RPMI7951 (cell line): ENCODE measurements at places on chromosomes 7 and 10. TPM values are rescaled to one million over a fixed set of nuclear protein-coding genes. Genes with fewer than 3 reads are reported as not detected.

DNA sequence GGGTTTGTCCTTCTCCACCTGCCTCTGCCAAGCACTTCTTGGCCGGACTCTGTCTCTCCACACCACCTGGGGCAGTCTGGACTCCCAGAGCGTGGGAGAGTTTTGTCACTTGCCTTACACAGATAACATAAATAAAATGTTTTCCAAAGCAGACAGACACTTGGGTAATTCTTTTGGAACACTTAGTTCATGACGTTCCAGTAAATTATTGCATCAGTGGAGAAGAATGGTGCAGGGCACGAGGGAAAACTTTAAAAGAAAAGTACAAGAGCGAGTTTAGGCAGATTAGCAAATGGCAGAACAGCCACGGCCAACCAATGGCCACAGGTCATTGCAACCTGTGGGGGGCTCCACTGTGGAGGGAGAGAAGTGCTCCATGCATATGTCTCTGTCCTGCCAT is 170.6 kb upstream of the GRB10 start:
- peak; percentile 51 for DNase-seq

GRCh38 chr10:122939856-122940543 is 14.0 kb downstream of the C10orf88 start:
- peak; percentile 4 for DNase-seq

DNA sequence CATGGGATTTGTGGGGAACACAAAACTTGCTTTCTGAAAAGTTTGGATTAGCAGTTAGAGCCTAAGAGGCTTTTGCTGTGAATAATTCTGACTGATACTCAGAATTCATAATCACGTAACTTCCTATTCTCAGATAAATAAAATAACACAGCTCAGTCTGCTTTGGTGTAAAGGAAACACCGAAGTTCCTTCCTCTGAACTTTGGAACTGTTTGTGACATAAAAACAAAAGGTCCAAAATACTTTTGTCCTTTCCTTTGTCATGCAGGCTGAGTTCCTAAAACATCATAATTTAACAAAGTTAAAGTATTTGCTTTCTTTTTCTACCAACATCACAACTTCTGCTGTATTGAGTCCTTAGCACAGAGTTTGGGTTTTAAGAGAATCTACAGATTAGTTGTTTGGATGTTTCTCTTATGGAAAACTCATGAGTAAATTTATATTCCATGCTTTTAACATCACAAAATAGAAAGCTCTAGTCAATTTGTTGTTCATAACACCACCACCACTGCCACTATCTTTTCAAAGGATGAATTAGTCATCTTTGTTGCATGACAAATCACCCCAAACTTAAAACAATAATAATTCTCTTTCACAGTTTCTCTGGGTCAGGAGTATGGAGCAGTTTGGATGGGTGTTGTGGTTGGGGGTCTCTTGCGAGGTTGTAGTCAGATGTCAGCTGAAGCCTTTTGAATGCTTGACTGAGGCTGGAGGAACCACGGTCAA is 123.4 kb downstream of the REEP3 start:
- no peak for DNase-seq

- no peak for DNase-seq
Observed at GRCh38 chr7:50317221-50317678, 12.7 kb downstream of the IKZF1 start.

GRCh38 chr10:90859321-90859751 is 1.5 kb upstream of the HTR7 start:
- DNase-seq, result peak; percentile 84

GRCh38 chr10:114547514-114547913 is 110.6 kb downstream of the ABLIM1 start:
- DNase-seq, result no peak

GRCh38 chr10:18226336-18226735 is 86.1 kb downstream of the CACNB2 start:
- no peak for DNase-seq

Gene SEMA3E
- total RNA-seq, result under 0.01 and 0.29 TPM in 2 replicates

DNA sequence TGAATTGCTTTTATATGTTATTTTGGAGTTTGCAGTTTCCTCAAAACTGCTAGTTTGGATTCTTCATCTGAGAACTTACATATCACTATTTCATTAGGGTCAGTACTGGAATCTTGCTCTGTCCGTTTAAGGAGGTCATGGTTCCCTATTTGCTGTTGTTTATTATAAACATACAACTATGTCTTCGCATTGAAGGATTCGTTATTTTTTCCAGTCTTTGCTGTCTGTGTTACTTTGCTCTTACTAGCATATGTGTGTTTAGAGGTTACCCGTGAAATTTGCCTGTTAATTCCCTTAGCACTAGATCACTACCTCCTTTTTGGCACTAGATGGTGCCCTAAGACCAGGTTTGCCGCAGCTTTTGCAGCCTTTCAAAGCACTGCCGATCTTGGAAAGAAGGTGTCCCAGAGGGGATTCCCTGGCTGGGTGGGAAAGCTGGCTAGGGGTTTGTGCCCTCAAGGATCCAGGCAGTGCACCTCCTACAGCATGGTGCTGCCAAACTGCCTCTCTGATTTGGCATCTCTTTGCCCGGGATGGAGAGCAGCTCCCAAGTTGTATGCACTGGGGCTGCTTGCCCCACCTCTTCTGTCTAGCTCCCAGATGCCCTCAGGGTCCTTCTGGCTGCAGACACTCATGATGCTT is 103.1 kb upstream of the APBB1IP start:
- DNase-seq, result peak; percentile 87

Gene ARMC3
- total RNA-seq, result not detected in 2 replicates

- no peak for DNase-seq
Observed at GRCh38 chr10:62162261-62162981, 106.2 kb downstream of the RTKN2 start.

DNA sequence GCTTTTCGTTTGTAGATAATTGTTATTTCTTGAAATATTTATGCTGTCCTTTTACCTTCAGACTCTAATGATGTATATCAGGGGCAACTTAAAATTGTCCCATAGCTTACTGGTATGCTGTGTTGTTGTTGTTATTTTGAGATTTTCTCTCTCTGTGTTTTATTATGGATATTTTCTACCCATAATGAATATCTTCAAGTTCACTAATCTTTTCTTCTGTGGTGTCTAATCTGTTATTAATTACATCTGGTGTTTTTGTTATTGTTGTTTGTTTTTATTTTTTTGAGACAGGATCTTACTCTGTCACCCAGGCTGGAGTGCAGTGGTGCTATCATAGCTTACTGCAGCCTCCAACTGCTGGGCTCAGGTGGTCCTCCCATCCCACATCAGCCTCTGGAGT is 102.1 kb downstream of the ANKRD61 start:
- DNase-seq, result no peak

Gene NEUROD6
- total RNA-seq, result not detected in 2 replicates

GRCh38 chr10:113961182-113962031 is 82.3 kb upstream of the ADRB1 start:
- no peak for DNase-seq

GRCh38 chr7:1749864-1750466 is 79.9 kb downstream of the ELFN1 start:
- DNase-seq, result no peak

GRCh38 chr7:102117743-102118142 is 168.9 kb upstream of the SH2B2 start:
- peak; percentile 77 for DNase-seq

DNA sequence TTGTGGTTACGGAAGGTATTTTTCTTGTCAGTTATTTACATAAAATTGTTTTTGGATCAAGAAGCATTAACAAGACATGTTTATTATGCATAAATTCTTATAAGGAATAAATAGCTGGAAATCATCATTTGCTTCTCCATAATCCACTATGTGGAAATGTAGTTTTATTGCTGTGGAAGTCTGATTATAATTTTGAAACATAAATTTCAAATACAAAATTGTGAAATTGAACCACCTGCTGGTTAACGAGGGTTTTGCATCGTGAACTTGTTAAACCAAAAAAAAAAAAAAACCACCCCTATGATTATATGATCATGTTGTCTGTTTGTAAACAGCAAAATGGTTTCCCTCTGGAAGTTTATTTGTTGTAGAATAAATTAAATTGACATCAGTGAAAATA is 25.9 kb downstream of the ABRAXAS2 start:
- peak; percentile 2 for DNase-seq

DNA sequence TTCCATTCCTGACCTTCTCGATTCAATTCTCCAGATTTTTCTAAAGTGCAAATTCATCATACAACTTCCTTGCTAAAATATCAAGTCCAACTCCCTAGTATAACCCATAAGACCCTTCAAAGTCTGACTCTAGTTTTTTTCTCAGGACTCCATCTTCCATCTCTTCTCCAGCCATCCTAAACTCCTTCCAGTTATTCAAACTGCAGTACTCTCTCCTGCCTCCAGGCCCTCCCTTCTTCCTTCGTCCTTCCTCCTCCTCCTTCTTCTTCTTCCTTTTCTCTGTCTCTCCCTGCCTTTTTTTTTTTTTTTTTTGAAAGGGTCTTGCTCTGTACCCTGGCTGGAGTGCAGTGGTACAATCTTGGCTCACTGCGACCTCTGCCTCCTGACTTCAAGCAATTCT is 111.9 kb downstream of the RELN start:
- DNase-seq, result no peak

- peak; percentile 90 for DNase-seq
Observed at GRCh38 chr7:32891043-32891799, at the start of gene KBTBD2. TSS of gene KBTBD2 (minus strand) at chr7:32891760. CDS start at chr7:32879604, 12,156 bp downstream.

- peak; percentile 90 for DNase-seq
Observed at GRCh38 chr7:92641921-92642511, 51.8 kb upstream of the FAM133B start.

Gene HABP2
- not detected in 2 replicates for total RNA-seq

Gene SPDYE11
- not detected in 2 replicates for total RNA-seq

DNA sequence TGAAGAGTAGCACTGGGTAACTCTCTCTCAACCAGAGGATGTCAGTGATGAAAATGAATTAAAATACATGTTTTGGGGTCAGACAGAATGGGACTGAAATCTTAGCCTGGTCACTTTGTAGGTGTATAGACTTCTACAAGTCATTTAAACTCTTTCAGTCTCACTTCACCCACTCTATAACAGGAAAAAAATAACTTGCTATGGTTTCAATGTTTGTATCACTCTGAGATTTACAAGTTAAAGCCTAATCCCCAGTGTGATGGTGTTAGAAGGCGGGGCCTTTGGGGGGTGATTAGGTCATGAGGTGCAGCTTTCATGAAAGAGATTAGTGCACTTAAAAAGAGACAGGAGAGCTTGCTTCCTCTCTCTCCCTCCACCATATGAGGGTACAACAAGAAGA is 134.8 kb downstream of the INHBA start:
- no peak for DNase-seq

GRCh38 chr10:124494046-124494807 is 32.6 kb downstream of the LHPP start:
- no peak for DNase-seq

Gene ANXA8
- total RNA-seq, result 0.12 and 0.29 TPM in 2 replicates

Gene ADRB1
- total RNA-seq, result not detected in 2 replicates

GRCh38 chr7:4017785-4018184 is 664.3 kb upstream of the FOXK1 start:
- DNase-seq, result no peak

Gene NXPH1
- total RNA-seq, result not detected in 2 replicates

Gene PALD1
- 0.10 and 0.12 TPM in 2 replicates for total RNA-seq

Gene AKR1C2
- total RNA-seq, result 17.9 and 24.8 TPM in 2 replicates

Gene CHST3
- 9.4 and 14.5 TPM in 2 replicates for total RNA-seq

DNA sequence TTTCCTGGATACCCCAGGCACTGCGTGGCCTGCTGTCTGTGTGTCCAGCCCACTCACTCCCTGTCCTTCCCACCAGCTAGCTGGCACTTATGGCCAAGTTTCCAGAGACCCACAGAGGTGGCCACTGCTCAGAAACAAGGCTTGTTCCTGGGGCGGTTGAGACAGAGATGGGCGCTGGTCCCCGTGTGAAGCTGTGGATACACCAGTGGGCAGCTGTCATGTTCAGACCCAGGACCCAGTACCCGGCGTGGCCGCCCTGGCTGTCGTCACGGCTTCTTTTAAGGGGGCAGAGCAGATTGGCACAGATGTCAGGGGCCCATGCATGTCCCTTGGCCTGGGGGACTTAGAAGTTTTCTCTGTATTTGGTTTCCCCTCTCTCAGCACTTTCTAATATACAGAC is 36.3 kb downstream of the FOXL3 start:
- DNase-seq, result no peak

- DNase-seq, result no peak
Observed at GRCh38 chr10:4312051-4312835, 513.8 kb upstream of the AKR1E2 start.

DNA sequence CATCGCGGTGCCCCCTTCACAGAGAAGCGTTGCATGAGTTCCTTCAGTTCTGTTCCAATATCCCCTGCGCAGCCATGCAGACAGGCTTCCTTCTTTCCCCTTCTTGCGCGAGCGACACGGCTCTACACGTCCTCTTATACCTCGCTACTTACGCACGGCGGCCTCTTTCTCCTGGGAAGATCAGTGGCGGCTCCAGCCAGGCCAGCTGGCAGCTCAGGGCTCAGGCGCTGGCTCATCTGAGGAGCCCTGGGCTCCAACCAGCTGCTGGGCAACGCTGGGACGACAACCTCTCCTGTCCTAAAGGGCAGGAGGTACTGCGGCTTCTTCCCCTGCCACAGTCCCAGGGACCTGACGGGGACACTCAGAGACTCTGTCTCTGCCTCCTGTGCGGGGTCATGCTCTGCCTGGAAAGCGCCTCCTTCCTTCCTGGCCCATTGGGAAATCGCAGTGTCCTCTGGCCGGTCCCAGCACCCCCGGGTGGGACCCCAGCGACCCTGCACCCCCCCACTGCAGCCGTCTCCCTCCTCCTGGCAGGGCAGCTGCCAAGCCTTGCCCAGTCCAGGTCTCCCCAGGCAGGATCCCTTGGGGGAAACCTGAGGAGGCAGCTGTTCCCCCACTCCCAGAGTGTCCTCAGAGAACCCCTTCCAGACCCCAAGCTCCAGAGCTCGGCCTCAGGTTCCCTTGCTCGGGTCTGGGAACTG is 5.0 kb upstream of the FAM20C start:
- DNase-seq, result no peak

Gene ELAPOR2
- 0.10 and 0.12 TPM in 2 replicates for total RNA-seq

DNA sequence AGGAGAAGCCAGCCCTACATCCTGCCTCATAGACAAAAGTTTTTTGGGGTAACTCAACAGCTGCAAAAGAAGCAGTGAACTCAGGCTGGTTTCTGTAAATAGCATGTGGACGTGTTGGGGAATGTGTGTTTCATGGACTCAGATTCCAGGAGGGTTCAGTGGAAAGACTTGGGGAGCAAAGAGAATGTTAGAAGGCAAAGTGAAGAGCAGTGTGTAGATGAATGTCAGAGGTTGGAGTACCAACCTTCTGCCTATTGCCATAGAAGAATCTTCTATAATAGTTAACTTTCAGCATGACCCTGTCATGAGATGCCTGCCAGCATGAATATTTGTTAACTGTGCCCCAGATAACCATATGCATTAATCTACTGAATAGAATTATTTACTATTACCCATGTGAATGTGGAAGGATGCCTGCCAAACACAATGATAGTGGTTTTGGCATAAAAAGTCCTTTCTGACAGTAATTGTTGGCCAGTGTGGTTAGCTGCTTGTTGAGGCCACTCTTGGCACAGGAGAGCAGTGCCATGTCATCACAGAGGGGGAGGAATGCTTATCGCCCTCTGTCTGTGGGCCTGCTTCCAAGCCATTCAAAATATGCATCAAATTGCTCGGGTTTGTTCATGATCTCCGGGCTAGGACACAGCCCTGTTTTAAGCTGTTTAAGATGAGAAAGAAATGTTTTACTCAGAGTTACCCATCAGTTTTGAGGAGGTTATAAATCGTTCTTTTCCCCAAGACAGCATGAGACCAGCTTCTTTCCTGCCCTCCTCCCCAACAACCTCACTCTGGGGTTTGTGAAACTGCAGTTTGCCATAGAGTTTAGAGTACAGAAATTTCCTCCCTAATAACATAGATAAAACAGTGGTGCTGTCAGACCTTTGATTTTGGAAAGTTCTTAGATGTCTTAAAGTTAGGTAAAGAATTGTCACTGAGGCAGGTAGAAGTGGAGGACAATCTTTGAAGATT is 165.3 kb downstream of the WNT2 start:
- peak; percentile 95 for DNase-seq
